ENCODE measurements at places on chromosomes 4 and X.

GRCh38 chrX:133638285-133638684, 223.0 kb upstream of the GPC4 start:
- DNase-seq = peak; percentile 73

- DNase-seq = no peak
Measured at GRCh38 chr4:2806390-2807355, 13.8 kb downstream of the SH3BP2 start.

DNA sequence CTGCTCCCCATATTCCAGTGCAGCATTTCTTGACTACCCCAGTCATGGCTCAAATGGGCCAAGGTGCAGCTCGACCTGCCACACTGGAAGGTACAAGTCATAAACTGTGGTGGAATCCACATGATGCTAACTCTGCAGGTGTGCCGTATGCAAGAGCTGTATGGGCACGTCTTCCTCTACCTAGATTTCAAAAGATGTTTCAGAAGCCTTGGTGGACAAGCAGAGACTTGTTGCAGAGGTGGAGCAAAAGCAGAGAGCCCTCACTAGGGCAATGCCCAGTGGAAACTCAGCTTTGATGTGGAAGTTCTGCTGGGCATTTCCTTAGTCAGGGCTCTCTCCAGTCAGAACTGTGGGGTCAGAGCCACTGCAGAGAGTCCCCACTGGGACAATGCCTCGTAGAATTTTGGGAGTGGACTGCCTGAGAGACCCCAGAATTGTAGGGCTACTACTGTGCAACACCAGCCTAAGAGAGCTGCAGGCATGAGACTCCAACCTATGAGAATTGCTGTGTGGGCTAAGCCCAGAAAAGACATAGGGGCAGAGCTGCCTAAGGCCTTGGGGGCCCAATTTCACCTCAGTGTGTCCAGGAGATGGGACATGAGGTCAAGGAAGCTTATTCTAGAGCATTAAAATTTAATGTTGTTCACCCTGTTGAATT, 65.7 kb downstream of the BEX3 start:
- DNase-seq = no peak

GRCh38 chr4:127071443-127071842, 561.3 kb upstream of the INTU start:
- DNase-seq = no peak

DNA sequence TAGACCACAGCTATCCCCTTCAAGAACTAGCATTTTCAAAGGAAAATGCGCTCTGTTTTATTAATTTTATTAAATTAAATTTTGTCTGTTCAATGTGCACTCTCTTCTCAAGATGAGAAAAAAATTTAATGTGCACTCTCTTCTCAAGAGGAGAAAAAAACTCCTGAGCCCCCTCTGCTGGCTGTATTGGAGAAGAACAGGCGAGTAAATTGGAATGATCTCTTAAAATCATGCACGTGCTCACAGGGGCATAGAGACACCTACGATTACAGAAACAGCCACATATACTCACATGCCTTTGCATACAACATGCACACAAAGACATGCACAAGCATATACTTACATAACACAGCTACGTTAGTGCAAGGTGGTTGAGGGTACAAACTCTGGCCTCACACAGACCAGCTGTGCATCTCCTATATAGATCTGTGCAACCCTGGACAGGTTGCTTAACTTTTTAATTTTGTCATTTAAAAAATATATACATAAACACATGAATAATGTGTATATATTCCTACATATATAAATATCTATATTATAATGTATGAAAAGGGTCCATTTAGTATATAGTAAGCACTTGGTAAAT, 176.2 kb upstream of the CXorf66 start:
- no peak for DNase-seq

DNA sequence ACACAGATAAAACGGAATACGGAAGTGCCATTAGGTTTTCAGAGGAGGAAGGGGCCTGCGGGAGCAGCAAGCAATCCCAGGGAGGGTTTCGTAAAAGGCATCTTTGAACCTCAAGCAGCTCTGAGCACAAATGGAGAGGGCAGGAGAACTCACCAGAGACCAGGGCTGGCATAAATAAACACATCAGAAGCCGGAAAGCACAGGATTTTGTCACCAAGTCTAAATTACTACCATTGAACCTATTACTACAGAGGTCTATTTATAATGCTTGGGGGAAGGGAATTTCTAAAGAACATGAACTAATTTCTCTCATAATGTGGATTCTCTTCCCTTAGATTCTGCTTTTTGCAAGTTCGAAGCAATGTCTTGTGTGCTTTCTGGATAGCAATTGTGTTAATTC, 39.6 kb upstream of the MBTPS2 start:
- DNase-seq = no peak

GRCh38 chr4:148057984-148058859, 326.3 kb downstream of the ARHGAP10 start:
- DNase-seq = no peak

GRCh38 chr4:167084321-167084720, 150.0 kb downstream of the SPOCK3 start:
- no peak for DNase-seq

DNA sequence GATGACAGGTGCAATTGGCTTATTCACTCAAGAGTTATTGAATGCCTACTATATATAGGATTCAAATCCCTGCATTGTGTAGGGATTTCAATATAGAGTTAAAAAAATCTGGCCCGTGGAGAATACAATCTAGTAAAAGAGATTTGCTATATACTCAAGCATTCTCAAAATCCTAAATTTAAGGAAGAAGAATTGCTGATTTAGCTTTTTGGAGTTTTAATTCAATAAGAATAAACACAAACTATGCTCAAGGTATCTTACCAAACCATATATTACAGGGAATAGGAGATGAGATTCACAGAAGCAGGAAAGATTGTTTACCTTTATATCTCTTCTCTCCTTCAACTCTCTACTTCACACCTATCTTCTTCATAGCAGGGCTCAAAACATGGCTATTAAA, 476.8 kb downstream of the PACRGL start:
- DNase-seq = no peak

- no peak for DNase-seq
Measured at GRCh38 chrX:134365904-134366303, 94.1 kb upstream of the HPRT1 start.

- DNase-seq = no peak
Measured at GRCh38 chrX:129347291-129347690, 176.0 kb downstream of the SMARCA1 start.

- no peak for DNase-seq
Measured at GRCh38 chrX:15320297-15320696, 4.9 kb upstream of the ASB11 start.

DNA sequence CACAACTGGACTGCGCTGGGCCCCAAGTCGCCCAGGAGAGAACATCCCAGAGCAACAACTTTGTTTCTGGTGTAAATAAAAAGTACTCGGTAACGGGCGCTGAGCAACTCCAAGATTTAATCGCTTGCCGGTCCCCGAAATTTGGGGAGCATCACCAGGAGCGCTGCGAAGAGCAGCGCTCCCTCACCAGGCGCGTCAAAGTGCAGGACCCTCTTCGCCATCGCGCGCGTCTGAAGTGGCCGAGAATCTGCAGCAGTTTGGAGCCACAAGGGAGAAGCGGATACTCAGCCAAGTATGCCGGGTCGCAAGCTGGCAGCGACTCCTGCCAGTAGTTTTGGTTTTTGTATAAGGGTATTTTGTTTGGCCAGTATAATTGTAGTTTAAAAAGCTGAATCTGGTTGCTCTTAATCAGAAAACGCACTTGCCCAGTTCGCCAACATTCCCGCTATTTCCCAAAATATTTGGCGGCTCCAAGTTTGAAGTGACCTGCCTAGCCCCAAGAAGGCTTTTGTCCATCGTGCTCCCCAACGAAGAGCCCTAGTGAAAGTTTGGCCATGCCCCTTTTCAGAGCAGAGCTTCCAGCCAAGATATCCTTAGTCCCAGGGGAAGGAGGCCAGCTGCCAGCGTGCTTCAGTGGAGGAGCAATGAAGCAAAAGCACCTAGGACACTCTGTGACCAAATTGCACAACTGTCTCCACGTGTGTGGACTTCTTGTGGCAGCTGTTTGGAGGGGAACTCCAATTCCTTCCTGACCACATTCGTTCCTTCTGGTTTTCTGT, 557 bp upstream of the KDR start:
- DNase-seq = no peak

- DNase-seq = peak; percentile 1
Measured at GRCh38 chr4:174763454-174764104, 65.5 kb downstream of the GLRA3 start.

DNA sequence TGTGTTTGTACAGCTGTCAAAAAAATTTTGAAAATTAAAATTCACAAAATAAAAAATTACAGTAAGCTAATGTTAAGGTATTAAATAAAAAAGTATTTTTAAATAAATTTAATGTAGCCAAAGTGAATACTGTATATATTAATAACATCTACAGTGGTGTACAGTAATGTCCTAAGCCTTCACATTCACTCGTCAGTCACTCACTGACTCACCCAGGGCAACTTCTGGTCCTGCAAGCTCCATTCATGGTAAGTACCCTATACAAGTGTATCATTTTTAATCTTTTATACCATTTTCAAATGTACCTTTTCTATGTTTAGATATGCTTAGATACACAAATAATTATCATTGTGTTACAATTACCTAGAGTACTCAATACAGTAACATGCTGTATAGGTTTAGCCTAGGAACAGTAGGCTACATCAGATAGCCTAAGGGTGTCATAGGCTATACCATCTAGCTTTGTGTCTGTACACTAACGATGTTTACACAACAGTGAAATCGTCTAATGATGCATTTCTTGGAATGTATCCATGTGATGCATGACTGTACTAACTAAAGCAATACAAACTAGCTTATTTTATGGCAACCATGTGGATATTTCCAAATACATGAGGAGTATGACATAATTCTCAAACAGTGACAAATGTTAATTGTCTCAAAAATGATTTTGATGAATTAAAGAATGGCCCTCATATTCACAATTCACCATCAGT, 13.7 kb downstream of the DDX60 start:
- peak; percentile 25 for DNase-seq

GRCh38 chr4:103074744-103075434, 1.7 kb downstream of the SLC9B2 start:
- DNase-seq = no peak

GRCh38 chr4:183242291-183242690, 77.8 kb downstream of the CLDN22 start:
- no peak for DNase-seq

DNA sequence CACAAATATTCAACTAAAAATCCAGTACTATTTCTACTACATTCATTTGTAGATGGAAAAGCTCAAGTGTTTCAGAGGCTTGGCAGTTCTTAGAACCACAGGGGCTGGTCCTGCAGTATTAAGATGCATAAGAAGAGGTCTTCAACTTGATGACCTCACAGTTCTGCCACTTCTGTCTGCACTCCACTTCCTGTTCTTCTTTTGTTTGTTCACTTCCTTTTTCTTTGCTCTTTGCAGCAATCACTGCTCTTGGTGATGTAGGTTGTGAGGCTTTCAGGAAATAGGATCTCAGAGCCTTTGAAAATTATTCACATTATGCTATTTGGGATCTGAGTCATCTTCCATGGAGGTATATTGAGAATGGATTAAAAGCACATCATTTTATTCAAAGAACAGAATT, 602.0 kb upstream of the CPEB2 start:
- no peak for DNase-seq

DNA sequence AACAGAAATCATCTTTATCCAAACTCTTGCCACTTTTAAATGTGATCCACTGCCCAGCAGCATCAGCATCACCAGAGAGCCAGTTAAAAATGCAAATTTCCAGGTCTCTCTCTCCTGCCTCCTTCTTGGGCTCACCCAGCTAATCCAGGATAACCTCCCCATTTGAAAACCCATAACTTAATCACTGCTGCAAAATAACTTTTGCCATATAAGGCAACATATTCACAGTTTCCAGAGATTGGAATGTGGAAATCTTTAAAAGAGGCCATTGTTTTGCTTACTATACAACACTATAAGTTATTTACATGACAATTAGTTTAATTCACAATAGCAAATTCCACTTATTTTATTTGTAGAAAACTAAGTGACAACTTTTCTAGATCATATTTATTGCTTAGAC, 4.8 kb upstream of the EXOSC9 start:
- DNase-seq = peak; percentile 45

DNA sequence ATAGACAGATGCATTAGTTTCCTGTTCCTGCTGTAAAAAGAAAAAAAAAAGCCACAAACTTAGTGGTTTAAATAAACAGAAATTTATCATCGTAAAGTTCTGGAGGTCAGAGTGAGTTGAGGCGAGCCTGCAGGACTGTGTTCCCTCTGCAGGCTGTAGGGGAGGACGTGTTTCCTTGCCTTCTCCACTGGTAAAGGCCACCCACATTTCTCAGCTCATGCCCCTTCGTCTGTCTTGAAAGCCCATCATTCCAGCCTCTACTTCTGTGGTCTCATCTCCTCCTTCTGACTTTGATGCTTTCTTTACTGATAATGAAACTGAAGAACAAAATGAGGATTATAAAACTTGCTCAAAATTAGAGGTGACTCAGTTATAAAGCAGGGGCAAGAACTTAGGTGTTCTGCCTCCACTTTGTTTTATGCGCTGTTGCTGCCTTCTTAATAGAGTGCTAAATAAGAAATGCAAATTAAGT, 143.0 kb downstream of the STIM2 start:
- peak; percentile 41 for DNase-seq

DNA sequence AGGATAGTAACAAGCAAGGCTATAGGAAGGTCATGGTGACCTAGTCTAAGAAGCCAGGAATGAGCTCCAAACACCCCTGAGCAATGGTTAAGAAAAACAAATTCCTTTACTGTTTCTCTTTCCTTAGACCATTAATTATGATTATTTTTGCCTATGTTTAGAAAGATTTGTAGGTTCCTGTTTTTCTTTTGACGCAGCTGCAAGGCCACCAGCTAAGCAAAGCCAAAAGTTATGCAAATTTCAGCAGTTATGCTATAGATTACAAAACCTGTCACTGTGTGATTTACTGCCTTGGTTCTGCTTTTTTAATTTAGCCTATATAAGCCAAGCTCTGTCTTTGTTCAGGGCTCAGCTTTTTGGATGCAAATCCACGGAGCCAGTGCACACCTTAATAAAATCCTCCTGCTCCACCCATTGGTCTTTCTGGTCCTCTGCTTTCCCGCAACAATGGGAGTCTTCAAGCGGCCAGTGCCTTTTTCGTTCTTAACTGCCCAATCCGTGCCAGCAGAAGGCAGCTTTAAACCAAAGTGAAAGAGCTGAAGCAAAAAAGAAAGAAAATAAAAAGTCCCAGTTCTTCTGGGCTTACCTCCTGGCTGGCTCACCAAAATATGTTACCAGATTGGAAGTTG, 1.4 kb upstream of the CEP135 start:
- peak; percentile 48 for DNase-seq

Data from fibroblast of upper back skin (primary cell).